ENCODE measurements at places on chromosomes 5 and 9.

GRCh38 chr9:90830051-90830450, 28.4 kb downstream of the SYK start:
- DNase-seq: no peak

GRCh38 chr9:86660146-86660943, 287.0 kb downstream of the GAS1 start:
- DNase-seq: no peak

GRCh38 chr5:54673523-54674225, 156.1 kb downstream of the SNX18 start:
- no peak for DNase-seq

DNA sequence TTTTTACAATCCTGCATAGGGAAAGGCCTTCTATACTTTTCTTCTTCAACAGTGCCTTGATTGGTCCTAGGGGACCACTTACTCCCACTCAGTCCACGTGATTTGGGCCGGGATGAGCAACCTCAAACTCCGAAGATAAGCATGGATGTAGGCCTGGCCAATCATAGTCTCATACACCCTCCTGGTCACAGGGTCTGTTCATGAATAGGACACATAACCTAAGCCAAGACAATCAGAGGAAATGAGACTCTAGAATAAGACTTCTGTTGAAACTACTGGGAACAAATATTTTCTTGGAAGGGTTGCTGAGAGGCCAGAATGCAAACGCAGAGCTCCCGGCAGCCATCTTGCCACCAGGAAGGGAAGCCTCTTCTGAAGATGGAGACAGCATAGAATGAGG, 68.1 kb downstream of the ARL15 start:
- no peak for DNase-seq

GRCh38 chr5:8134609-8135008, 265.7 kb downstream of the MTRR start:
- DNase-seq: no peak

DNA sequence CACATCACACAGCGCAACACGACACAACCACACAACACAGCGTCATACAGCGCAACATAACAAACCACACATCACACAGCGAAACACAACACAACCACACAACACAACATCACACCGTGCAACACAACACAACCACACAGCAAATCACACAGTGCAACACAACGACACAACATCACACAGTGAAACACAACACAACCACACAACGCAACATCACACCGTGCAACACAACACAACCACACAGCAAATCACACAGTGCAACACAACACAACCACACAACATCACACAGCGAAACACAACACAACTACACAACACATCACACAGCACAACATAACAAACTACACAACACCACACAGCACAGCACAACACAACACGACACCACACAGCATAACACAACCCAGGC, 40.4 kb upstream of the PTCH1 start:
- no peak for DNase-seq

DNA sequence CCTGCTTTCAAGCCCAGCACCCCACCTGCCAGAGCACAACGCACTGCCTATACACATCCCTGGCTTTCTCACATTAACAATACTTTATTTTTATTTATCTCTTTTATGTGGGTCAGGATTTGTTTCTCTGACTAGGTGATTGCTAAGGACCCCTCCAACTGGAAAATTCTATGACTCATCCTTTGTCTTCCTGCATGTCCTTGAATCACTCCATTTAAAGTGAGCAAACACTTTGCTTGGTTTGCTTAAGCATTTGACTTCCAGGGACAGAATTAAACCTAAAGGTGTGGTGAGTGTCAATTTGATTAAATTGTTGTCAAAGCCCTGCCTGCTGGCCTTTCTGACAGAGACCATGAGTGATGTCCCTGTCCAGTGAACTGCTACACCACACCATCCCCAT, 536.5 kb upstream of the BRINP1 start:
- no peak for DNase-seq

DNA sequence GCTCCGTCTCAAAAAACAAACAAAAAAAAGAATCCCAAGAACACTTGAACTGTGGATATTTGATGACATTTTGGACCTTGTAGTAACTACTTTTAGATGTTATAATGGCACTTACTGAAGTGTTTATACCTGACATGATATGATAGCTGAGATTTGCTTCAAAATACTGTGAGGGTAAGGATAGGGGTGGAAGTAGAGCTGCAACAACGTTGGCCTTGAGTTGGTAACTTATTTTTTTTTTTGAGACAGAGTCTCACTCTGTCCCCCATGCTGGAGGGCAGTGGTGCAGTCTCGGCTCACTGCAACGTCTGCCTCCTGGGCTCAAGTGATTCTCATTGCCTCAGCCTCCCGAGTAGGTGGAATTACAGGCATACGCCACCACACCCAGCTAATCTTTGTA, 30.7 kb upstream of the SAP30L start:
- no peak for DNase-seq

Data from hepatocyte (in vitro differentiated cells).